ENCODE measurements at places on chromosomes 2 and 18.

DNA sequence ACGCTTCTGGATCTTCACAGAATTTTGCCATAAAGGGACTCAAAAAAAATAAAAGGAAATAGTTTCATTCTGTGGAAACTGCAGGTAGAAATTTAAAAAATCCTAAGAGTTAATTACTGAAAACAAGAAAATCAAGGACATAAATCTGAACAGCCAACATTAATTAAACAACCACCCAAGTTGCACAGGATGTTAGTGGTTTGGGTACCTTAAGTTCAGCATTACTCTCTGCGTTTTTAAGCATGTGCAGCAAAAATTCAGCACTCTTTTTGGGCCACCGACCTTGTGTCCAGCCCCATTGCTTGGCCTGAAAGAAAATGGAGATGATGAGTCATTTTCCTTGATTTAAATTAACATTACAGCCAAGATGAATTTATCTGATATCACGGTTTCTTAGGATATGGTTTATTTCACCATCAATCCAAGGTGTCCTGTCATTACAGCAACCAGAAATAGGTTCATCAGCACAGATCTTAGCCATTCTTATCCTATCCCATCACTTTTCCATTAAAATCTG lies 3.3 kb upstream of the C18orf32 start:
- no peak for DNase-seq

- no peak for DNase-seq
Observed at GRCh38 chr18:61993831-61994230, 101.0 kb upstream of the RNF152 start.

- no peak for DNase-seq
Observed at GRCh38 chr18:49008716-49009115, 58.0 kb upstream of the SMAD7 start.

DNA sequence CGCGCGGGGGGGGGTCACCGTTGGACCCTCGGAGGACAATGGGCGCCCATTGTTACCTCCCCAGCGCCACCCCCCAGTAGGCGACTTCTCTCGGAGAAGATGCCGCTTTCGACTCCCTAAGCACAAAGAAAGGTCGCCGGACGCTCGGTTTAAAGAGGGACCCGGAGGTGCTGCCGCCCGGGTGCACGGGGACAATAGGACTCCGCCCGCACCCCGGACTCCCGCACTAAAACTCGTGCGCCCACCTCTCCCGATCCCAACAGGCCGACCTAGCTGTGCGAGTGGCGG lies 318 bp upstream of the CDC42EP3 start:
- no peak for DNase-seq

GRCh38 chr2:133504566-133505505 lies 63.4 kb downstream of the NCKAP5 start:
- peak; percentile 9 for DNase-seq

- no peak for DNase-seq
Observed at GRCh38 chr18:73626221-73626620, 521.4 kb downstream of the FBXO15 start.

GRCh38 chr18:80213182-80213581 lies 34.1 kb downstream of the PARD6G start:
- DNase-seq, result peak; percentile 7

- DNase-seq, result peak; percentile 36
Observed at GRCh38 chr2:200705305-200706041, 106.2 kb upstream of the BZW1 start.

GRCh38 chr2:88321449-88322248 lies 130.8 kb downstream of the FOXI3 start:
- DNase-seq, result no peak

- peak; percentile 76 for DNase-seq
Observed at GRCh38 chr2:54673501-54673998, 49.9 kb upstream of the EML6 start.

DNA sequence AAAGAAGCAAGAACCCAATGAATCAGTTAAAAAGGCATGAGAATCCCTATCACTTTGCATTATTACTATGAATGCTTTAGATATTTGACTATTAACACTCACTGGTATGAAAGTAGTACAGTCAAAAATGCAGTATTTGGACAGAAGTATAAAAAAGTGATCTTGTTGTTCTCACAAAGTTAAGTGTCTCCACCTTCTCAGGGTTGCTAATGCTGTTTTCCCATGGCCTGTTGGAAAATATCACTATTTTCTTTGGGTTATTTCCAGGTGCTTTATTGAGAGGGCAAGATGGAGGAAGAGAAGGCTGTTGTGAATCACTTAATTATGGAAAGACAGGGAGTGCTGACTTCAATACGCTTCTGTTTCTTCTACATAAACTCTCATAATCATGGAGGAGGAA lies 13.6 kb upstream of the CREB1 start:
- no peak for DNase-seq

GRCh38 chr2:2579814-2580213 lies 248.7 kb upstream of the MYT1L start:
- no peak for DNase-seq

DNA sequence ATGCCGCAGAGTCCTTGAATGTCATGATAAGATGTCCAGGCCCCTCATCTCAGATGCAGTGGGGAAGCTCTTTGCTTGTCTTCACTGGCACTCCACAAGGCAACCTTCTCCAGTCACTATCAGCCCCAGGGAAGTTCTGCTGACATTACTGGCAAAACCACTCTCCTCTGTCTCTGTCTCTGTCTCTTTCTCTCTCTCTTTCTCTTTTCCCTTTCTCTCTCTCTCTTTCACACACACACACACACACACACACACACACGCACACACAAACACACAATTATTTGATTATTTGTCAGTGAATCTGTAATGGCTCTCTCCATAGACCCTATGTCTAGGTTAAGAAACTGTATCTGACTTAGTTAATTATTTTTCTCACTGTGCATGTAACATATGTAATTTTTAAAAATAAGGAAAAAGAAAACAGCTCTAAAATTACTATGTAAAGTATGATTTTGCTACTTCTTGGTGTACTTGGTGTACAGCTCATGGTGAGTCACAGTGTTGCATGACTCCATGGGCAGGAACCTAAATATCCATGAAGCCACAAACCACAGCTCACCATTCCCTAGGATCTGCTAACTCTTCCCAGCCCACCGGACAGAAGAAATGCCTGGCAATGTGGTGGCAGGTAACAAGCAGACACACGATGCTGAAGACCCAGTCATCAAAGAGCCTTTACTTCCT lies 594.9 kb upstream of the ID2 start:
- DNase-seq, result peak; percentile 80

- no peak for DNase-seq
Observed at GRCh38 chr2:133579274-133579673, 11.0 kb upstream of the NCKAP5 start.

DNA sequence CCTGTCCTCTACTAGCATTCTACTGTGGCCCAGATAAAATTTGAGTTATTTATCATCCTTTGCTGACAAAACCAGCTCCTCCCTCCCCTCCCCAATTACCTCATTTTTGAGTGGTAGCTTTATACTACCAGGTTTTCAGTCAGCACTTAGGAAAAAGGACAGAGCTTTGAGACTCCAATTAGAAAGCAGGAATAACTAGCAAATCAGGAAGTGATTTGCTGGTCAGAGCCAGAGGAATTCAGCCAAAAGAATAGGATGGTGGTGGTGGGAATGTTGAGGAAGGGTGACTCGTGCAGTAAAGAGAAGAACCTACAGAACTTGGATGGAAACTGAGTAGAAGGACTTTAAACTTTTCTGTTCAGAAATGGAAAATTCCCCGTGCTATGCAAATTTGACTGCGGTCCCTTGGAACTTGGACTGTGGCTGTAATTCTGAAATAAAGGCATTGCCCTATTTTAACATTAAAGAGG lies 3.7 kb downstream of the MYL12B start:
- DNase-seq, result peak; percentile 47

DNA sequence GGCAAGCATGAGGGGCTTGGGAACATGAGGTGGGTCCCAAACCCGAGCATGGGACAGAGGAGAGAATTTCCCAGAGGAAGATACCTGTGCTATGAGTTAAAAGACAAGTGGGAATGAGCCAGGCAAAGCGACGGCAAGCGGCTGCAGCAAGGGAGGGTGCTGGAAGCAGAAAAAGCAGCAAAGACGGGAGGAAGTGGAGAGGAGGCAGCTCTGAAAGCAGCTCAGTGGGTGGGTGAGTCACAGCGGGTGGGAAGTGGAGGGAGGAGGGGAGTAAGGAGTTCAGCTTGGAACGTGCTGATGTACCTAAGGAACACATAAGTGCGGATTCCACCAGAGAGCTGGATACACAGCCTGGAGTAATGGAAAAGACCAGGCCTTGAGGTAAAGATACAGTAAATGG lies 41.4 kb downstream of the THUMPD2 start:
- peak; percentile 62 for DNase-seq
